Left lung (tissue), 14 donors: ENCODE measurements at places on chromosomes 11 and 22. TPM values are rescaled to one million over a fixed set of nuclear protein-coding genes. Genes with fewer than 3 reads are reported as not detected.

DNA sequence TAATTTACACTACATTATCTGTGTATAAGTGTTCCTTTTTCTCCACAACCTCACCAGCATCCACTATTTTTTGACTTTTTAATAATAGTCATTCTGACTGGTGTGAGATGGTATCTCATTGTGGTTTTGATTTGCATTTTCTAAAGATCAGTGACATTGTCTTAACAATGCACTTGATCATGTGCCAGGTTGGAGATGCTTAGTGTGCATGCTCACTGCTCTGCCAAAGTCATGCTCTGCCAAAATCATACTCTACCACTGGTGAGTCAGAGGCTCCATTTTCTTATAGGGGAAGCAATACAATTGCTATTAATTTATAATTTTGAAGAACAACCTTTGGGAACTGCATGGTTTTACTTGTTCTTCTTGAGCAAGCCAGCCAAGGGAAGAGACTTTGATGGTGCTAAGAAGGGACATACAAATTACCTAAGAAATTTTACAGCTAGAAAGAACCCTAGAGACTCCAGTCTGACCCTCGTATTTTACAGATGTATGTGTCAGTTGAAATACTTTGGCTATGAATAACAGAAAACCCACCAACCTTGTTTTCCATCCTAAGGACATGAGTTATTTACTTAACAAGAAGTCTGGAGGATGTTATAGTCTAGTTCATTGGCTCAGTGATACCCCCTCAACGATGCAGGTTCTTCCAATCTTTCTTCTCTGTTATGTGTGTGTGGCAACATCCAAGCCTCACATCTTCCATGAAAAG, 368.9 kb downstream of the DDX10 start:
- no peak for DNase-seq

- DNase-seq, result no peak
Measured at GRCh38 chr11:28835317-28835716, 727.1 kb downstream of the METTL15 start.

GRCh38 chr11:96472085-96472484, 82.3 kb downstream of the JRKL start:
- DNase-seq, result no peak

DNA sequence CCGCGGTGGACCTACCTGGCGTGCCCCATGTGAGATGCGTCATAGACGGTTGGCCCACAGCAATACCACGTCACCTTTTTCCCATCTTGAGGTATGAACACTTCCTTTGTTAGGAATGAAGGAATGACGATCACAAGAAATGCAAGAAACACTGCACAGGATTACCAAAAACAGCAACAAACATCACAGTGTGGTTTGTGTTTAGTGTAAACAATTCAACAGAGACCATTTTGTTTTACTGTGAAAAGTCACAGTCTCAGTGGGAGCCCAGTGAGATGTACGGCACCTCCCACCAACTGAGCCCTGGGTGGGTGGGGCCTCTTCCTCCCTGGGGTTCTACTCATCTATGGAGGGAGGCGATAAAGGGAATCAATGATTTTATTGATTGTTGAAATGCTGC, 16.3 kb downstream of the CARS1 start:
- no peak for DNase-seq

- DNase-seq, result no peak
Measured at GRCh38 chr22:39188809-39189208, 36.3 kb upstream of the CBX7 start.

GRCh38 chr11:34790620-34791019, 125.6 kb downstream of the APIP start:
- DNase-seq, result no peak

The C1QTNF5 gene
- 41.8 TPM for polyA plus RNA-seq

DNA sequence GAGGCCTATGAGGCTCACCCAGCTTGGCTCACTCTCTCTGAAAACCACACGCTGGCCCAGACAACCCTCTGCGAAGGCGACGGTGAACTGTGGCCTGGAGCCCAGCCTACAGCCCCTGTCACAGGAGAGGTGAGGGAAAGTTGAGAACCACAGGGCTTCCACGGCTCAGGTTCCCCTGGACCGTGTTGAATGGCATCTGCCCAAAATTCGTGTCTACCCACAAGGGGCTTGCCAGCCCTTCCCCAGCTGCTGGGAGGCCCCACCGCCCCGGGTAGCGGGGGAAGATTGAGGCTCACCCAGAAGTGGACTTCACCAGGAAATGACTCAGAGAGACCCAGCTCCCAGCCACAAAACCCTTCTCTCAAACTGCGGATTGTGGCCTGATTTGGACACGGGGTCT, 197.1 kb downstream of the CTTN start:
- DNase-seq, result no peak
